ENCODE measurements at places on chromosomes 3 and 15.

DNA sequence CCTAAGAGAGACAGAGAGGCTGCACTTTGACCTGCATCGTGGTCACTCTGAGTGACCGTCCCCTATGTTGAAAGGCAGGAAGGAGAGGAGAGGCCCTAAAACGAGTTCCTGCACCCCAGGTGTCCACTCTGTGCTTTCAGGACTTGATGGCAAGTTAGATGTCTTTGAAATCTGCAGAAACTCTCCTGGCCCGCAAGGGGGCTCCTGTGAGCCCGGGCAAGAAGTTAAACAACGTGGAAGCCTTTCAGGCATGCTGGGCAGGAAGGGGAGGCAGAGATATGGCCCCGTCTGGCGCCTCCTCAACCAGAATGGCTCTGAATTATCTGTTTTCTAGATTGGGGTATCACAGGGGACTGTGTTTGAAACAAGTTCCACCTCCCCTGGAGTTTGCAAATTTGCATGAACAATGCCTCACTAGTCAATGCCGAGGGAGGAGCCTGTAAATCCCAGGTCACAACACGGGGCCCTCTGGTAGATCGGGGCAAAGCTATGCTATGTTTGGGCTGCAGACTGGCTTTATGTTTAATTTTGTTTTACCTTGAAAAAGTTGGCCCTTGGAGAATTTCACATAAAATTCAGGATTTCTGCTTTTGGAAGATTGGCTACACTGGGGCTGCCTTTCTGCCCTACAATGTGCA is 9.8 kb downstream of the CTXND1 start:
- no peak for DNase-seq

DNA sequence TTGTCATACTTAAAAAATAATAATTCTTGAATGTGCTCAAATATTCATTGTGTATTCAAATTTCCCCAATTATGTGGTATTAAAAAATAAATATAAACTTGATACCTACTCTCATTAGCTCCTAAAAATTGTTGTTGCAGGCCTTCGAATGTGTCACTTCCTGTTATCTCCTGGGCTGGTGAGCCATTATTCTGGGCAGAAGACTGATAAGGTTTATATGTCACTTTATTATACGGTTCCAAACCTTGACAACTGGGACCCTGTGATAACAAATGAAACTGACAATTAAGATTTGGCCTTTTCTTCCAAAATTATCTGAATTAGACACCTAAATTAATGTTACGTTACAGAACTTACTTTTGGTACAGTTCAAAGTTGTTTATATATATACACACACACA is 15.0 kb downstream of the CEP152 start:
- DNase-seq = no peak

- no peak for DNase-seq
These were observed 63.0 kb downstream of the LINGO1 start for GRCh38 chr15:77569729-77570125.

GRCh38 chr3:155984791-155985417 is 114.5 kb downstream of the GMPS start:
- no peak for DNase-seq

DNA sequence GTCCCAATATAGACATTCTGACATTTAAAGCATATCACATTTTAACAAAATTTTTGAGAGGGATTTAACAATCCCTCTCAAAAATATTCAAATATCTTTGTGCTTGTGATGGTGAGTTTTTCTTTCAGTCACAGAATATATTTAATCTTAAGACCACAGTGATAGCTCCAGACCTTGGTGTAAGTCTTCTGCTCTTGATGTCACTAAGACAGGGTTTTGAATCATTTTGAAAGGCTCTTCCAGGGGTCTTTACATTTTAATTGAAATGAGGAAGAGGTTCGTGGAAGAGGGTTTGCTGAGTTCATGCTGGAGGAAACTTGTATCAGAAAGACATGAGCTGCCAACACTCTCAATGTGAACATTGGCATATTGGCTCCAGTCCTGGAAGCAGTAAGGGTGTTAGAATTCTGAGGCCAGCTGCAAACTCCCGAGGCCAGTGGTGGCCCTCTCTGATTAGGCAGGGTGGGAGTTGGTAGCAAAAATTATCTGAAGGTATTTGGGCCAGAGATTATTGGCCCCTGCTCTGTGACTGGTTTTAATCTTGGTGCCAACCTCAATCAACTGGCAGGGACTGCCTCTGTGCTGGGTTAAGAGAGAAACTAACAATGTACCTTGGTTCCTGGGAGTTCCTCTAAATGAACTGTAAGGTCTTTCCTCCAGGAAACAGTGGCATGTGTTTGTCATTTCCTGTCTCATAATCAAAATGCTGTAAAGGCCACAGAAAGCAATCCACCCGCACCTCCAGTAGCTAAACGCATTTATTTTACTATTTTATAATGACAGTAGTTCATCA is 5.3 kb downstream of the POU1F1 start:
- no peak for DNase-seq

GRCh38 chr15:70440416-70441138 is 322.8 kb downstream of the UACA start:
- no peak for DNase-seq

DNA sequence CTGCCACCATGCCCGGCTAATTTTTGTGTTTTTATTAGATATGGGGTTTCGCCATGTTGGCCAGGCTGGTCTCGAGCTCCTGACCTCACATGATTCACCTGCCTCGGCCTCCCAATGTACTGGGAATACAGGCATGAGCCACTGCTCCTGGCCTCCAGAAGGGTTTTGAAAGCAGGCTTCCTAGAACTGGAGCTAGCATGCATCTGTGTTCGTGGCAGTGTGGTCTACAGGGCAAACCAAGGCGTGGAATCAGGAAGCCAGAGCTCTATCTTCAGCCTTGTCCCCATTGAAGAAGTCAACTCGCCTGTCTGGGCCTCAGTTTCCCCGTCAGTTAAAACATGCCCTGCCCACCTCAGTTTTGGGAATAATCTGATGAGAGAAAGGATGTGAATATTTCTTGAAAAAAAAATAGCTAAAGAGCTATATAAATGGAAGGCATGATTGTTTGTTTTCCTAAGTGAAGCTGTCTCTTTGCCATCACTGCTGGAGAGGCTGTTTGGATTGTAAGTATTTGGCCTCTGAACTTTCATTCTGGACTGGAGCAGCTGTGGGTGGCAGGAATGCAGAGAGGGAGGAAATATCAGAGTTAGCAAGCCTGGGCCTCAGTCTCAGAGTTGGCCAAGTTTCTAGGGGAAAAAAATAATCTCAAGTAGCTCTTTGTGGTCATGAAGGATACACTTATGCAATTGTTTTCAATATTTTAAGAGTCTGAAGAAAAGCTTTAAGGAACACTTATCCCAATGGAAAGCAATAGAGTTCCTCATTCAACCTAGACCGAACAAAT is 36.5 kb upstream of the UACA start:
- no peak for DNase-seq

DNA sequence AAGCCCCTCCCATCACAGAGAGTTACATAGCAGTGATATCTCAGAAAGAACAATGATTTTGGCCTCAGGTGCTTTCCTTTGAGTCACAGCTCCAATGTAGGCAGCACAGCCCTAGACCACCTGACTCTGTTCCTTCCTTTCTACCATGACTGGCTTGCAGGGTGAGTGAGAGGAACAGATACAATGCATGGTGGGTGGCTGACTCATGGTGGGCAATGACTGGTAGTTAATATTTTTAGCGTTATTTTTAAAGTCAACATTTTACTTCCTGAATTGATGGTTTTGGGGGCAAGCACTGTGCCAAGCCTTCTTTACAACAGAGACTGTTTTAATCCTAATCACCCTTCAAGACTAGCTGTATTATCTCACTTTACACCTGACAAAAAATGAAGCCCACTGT is 32.8 kb upstream of the ST3GAL6 start:
- no peak for DNase-seq

GRCh38 chr15:77500989-77501388 is 80.3 kb downstream of the HMG20A start:
- no peak for DNase-seq

DNA sequence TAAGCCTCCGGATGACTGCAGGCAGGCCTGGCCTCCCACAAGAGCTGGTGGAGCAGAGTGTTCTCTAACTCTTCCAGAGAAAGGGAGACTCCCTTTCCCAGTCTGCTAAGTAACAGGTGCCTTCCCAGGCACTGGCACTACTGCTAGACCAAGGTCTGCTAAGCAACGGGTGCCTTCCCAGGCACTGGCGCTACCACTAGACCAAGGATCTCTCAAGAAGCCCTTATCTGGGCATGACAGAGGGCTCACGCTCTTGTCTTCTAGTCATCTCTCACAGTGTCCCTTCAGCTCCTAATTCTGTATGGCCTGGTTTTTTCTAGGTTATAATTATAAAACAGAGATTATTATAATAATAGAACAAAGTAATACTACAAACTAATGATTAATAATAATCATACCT is 27.8 kb downstream of the MYL3 start:
- no peak for DNase-seq

DNA sequence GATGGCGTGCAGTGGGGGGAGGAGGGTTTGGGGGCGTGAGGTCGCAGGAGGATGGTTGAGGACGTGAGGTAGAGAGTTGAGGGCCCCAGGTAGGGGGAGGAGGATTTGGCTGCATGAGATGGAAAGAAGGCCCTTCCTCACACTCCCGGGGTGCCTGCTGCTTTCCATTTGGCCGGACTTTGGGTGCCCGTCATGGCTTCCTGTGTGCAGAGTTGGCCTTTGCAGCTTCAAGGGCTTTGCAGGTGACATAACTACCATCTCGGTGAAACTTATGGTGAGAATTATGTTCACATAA is 1.7 kb downstream of the MLF1 start:
- DNase-seq = no peak

GRCh38 chr3:128051459-128051836 is 789 bp upstream of the SEC61A1 start:
- no peak for DNase-seq

DNA sequence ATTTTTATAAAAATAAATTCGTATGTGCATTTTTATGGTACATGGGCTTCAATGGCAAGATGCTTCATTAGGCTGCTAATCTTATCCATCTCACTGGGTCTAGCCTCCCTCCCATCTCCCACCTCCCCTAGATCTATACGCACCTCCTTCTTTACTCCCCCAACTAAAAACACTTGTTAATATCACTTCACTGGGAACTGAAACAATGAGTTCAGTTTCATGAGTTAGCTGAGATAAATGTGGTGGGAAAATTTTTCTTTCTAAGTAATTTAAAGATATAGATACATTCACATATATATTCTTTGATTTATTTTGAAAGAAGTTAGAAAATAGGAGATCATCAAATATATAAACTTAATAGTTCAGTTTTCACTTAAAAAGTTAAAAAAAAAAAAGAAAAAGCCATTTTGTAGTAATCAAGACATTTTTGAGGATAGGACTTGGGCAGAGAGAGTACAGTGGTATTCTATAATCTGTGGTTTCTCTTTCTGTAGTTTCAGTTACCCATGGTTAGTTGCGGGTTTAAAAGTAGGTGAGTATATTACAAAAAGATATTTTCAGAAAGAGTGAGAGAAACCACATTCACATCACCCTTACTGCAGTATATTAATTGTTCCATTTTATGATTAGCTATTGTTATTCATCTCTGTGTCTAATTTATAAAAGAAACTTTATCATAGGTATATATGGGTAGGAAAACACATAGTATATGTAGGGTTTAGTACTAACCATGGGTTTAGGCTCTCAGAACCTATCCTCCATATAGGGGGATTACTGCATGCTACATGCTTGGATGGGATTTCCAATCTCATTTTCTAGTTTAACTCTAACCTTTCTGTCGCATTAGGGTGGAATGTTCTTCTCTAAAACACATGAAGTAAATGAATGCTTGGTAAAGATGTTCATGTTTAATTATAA is 316.0 kb upstream of the CBLB start:
- no peak for DNase-seq

GRCh38 chr15:40856746-40857145 is 12.9 kb downstream of the SPINT1 start:
- no peak for DNase-seq

DNA sequence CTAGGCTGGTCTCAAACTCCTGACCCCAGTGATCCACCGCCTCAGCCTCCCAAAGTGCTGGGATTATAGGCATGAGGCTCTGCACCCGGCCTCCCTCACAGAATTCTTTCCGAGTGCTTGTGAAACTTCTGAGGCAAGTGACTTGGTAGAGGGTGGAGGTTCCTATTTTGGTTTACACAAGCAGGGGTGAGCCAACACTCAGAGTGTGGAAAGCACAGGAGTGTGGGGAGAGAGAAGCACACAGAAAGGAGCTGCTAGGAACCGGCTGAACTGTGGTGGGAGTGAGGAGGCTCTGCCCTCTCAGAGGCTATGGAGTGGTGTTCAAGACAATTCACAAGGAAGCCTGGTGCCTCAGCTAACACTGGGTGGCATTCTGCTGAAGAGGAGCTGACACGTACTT is 7.7 kb downstream of the CAPN3 start:
- no peak for DNase-seq

DNA sequence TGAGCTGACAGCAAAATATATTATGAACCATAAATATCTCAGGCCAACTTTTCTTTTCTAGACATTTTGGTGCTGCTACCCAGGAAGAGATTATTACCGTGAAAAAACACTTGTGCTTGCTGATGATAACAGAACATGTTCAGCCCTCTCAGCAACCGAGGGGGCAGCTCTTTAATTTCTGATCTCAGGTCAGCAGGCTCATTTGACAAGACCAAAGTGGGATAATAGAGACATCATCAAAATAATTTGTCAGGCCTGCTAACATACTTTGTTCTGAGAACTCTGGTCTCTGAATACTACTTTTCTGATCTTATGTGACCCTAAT is 645.9 kb upstream of the KCNMB2 start:
- DNase-seq = no peak

DNA sequence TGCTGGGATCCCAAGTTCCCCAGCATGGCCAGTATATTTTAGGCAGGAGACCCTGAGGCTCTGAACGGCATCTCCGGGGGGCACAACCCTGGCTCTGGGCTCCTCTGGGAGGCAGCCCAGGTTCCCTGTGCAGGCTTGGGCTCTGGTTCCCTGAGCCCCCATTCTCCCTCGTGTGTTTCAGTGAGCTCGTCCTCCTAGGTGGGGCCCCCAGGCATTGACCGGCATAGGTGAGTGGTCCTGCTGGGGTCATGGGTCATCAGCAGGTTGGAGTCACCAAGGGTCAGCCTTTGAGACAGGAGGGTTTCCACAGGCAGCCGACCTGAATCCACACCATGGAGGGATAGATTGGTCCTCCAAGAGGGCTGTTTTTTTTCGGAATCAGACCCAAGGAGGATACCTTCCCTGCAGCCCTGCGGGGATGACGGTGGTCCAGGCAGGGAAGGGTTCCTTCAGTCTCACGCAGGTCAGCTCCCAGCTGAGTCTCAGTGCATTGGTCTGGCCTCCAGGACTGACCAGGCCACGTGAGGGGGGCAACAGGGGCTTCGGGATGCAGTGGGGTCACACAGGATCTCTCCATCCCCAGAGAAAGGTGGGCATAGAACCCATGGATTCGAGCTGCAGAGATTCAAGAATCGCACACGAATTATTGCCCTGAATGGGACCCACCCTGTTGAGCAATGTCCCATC is 226.0 kb downstream of the SNRPN start:
- no peak for DNase-seq

DNA sequence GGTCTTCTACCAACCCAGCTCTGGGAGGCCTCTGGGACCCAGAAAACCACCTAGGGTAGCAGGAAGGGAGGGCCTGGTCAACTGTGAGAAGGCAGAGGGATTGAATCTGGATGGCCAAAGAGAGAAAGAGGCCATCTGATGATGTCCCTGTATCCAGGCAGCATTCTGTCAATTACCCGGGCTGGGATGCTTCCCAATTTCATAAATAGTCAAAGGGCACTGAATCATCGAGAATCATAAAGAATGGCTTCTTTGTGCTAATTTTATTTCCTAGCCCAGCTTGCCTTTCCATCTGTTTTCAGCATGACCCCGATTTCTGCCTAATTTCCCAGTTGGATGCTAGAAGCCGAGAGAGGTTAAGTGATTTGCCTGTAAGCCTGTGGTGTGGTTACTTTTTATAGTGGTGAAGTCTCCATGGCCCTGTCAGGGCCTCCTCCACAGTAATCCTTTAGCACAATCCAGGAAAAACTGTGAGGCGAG is 129.2 kb downstream of the FAM43A start:
- no peak for DNase-seq

Measured in CD4-positive, alpha-beta T cell (primary cell).